ENCODE measurements at places on chromosomes 11 and 22.

DNA sequence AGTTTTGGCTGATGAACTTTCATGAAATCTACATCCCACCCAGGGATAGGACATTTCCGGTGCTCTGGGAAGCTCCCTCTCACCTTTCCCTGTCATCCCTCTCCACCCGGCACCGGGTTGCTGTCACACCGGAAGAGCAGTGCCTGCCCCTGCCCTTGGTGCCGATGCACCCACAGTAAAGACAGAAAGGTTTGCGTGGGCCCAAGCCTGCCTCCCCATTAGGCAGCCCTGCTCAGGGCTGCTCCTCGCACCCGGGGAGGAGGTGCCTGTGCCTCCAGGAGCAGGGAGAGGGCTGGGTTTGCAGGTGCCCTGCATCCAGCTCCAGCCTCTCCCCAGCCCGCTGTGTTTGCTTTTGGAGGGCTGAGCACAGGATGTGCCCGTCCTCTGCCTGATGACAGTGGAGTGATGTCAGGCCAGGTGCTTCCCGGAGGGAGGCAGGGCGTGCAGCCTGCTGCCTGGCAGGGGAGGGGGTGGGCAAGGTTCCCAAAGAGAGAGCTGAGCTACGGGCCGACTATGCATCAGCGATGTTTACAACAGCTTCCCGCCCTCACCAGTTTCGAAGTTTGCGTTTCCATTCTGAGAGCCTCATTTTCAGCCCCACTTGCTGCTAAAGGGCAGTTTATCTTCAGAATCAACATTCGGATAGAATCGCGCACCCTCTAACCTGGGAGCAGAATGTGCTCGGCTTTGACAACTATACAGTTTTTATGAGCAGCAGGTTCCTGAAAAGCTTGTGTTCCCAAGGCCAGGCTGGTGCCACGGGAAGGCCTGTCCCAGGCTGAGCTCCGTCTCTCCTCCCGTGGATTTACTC is 83.2 kb upstream of the CLDN5 start:
- no peak for DNase-seq

- DNase-seq, result no peak
Measured at GRCh38 chr22:46004105-46004866, 27.3 kb upstream of the WNT7B start.

DNA sequence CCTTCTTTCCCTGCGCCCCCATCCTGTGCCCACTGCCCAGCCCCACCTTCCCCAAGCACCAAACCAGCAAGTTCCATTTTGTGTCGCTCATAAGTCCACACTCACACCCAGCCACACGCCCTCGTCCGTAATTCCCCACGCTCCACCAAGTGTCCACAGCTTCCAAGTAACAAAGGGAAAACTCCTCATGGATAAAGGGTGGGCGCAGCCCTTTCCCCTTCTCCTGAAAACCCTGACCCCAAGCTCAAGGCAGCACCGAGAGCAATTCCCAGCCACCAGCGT is 458 bp downstream of the FXYD6 start:
- DNase-seq, result no peak

GRCh38 chr11:14803846-14804245 is 88.2 kb downstream of the CYP2R1 start:
- DNase-seq, result no peak

DNA sequence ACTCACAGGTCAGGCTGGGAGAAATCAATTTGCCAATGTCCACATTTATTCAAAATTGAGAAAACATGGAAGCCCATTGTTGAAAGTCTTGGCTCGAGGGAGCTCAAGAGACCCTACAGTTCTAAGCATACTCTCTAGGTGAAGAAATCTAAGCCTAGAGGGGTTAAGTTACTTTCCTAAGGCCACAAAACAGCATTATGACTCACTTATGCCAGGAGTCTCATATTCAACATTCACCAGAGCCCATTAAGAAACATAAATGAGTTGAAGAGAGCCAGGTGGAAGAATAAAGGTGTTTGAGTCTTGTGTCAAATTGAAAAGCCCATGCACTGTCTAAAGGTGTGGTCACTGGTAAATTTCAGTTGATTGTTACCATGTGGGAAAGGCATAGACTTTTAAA is 108.1 kb downstream of the INSC start:
- no peak for DNase-seq

GRCh38 chr22:41844513-41844912 is 11.6 kb downstream of the SREBF2 start:
- DNase-seq, result no peak

GRCh38 chr11:86632499-86633269 is 39.7 kb downstream of the ME3 start:
- DNase-seq, result peak; percentile 96

DNA sequence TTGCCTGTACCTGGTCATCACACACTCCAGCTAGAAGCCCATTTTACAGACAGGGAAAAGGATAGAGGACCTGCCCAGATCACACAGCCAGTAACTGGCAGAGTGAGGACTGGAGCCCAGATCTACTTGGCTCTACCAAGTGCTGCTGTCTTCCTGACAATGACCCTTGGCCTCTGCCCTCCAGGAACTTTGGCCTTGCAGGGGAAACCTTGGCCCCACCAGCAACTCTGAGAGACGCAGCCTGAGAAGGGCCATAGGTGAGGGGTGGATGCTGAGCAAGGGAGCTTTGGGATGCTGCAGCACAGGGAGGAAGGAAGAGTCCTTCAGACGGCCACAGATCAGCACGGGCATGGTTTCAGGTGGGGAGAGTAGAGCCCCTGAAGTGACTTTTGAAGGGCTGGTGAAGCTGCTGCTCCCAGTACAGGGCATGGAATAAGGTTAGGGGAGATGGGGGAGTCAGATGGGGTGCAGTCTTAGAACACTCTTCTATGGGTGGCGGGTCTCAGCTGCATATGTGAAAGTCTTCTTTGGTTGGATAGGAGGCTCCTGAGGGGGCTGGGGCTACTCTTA is 2.0 kb upstream of the CAPN5 start:
- DNase-seq, result no peak

DNA sequence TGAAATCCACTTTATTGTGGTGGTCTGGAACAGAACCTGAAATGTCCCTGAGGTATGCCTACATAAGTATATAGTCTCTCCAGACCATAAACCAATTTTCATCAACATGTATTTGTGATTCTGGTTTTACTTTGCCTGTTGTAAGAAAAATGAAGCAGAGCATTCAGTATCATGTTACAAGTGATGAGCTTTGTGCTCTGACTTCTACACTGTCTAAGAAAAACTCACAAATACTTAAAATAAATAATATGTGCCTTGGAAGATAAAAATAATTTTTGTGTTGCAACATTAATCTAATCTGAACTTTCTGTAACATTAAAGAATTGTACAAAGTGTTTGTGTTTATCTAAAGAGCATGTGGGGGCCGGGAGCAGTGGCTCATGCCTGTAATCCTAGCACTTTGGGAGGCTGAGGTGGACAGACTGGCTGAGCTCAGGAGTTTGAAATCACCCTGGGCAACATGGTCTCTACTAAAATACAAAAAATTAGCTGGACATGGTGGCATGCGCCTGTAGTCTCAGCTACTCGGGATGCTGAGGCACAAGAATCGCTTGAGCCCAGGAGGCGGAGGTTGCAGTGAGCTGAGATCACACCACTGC is 219.5 kb downstream of the SOX6 start:
- DNase-seq, result no peak

GRCh38 chr11:32161293-32161692 is 70.4 kb downstream of the RCN1 start:
- DNase-seq, result no peak

DNA sequence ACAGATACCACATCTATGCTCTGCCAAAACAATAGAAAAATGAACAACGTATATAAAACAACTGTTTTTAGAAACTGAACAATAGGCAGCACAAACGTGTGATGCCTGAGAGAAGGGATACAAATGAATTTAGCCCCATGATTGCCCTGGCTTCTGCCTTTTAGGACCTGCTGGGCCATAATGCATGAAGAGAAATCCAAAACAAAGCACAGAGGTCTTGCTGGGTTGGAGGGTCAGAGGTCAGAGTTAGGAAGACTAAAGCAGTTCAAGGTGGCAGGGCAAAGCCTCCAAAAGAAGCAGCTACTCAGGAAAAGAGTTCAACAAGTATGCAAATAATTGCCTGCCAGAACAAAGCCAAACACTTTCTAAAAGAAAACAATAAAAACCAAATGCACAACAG is 138.5 kb downstream of the TTC28 start:
- DNase-seq, result no peak

DNA sequence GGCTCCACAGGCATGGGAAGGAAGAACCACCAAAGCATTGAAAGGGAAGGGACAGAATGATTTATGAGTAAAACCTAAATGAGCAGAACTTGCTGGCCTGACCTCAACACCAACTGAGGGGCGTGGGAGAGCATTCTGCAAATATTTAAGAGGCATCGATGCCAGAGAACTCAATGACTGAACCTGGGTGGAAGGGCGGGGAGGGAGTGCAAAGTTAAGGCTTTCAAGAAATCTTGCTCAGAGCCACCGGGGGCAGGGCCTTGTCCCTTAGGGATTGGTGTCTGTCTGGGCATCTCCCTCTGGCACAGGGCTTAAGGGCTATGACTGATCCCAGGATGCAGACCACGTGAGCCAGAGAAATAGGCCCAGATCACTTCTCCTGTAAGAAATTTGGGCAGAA is 137.1 kb downstream of the ADAMTS15 start:
- DNase-seq, result no peak

GRCh38 chr11:76568621-76569020 is 101.9 kb downstream of the LRRC32 start:
- no peak for DNase-seq

- no peak for DNase-seq
Measured at GRCh38 chr11:95304777-95305176, 73.8 kb upstream of the SESN3 start.
